BE2C (cell line): ENCODE measurements at places on chromosomes 5 and 9.

- DNase-seq, result no peak
Measured at GRCh38 chr5:159655757-159656409, 260.4 kb upstream of the ADRA1B start.

- no peak for DNase-seq
Measured at GRCh38 chr5:113450462-113450861, 15.7 kb upstream of the TSSK1B start.

DNA sequence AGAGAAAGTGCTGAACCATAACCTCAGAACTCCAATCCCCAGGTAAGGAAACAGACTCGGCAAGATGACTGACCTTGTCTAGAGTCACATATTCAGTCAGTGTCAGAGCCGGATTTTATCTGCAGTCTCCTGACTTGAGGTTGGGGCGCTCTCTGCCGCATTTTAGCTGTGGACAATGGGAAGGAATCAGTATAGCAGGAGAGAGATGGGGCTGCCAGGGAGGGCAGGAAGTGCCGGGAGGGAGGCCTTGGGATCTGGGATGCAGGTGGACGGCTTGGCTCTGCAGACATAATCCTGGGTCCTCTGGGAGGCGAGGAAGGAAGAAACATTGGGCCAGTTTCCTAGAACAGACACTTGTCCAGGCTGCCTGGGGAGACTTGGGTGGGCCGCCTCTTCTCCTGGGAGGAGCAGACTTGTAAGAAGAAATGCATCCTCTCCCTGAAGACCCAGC is 39.7 kb upstream of the COL15A1 start:
- DNase-seq, result no peak

DNA sequence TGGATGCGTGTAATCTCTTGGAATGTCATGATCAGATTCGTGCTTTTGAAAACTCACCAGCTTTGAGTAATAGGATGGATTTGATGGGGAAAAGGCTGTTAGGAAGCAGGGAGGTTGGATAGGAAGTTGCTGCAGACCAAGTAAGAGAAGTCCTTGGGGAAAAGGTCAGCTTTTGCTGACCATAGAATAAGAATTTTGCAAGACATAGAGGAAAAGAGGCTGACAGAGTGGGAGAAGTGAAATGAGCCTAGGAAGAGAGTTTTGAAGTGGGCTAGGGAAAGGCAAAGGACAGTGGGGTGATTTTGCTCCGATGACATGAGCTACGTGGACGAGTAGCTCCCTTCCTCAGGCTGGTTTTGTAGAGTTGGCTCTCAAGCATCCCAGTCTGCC is 31.5 kb downstream of the RHOBTB3 start:
- DNase-seq, result no peak

- DNase-seq, result peak; percentile 9
Measured at GRCh38 chr5:187617-188451, 3.5 kb upstream of the LRRC14B start.

- DNase-seq, result peak; percentile 39
Measured at GRCh38 chr5:96997265-96997859, 61.5 kb downstream of the LNPEP start.

DNA sequence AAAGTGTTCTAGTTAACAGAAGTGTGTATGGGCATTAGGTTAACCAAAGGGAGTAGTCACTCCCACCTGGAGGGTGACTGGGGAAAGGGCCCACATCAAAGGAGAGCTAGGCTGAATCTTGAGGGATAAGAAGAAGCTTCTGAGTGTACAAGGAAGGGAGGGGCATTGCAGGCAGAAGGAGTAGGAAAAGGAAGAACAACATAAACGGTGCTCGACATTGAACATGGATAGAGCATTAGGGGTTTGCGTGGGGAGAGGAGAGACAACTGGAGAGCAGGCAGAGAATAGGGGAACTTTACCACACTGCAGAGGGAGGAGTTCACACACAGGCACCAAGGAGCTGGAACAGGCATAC is 5.3 kb upstream of the GLRX start:
- DNase-seq, result no peak

- DNase-seq, result peak; percentile 39
Measured at GRCh38 chr5:112186401-112186990, 232.6 kb downstream of the EPB41L4A start.

- peak; percentile 45 for DNase-seq
Measured at GRCh38 chr9:126375386-126375785, 48.8 kb downstream of the MVB12B start.

- DNase-seq, result no peak
Measured at GRCh38 chr5:11851416-11851815, 52.8 kb downstream of the CTNND2 start.

- no peak for DNase-seq
Measured at GRCh38 chr5:84272771-84273516, 111.7 kb downstream of the EDIL3 start.

DNA sequence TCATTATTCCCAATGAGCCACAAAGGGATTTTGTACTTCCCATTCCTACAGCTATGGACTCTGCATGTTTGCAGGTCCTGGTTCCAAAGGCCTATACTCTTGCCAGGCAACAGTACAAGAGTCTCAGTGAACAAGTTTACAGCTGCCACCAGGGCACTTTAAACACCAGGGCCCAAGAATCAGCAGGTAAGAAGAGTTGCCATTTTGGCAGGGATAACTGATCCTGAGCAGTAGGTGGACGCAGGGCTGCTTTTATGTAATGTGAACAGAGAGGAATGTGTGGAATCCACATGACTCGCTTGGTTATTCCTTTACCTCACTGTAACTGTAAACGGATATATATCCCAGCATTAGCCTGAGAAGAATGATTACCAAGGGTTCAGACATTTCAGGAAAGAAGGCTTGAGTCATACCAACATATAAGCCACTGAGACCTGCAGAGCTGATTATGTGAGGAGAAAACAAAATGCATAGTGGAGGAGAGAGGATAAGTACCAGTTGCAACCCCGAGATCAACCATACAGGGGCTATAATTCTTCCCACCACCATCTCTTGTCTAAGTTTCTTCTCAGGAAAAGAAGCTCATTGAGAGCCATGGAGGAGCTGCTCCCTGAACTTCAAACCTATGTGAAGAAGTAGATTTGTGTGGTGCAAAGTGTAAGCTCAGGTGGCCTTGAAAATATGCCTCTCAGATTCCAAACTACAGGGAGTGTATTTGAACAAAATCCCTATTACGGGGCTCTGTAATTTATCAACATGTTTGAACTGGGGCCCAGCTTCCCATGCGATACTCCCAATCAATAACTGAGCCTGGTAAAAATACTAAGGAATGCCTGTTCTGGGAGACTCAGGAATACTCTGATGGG is 24.6 kb downstream of the RAPGEF6 start:
- DNase-seq, result no peak

GRCh38 chr5:157203417-157203816 is 22.8 kb downstream of the ITK start:
- DNase-seq, result no peak

- DNase-seq, result no peak
Measured at GRCh38 chr5:113102121-113102531, 125.5 kb downstream of the DCP2 start.

DNA sequence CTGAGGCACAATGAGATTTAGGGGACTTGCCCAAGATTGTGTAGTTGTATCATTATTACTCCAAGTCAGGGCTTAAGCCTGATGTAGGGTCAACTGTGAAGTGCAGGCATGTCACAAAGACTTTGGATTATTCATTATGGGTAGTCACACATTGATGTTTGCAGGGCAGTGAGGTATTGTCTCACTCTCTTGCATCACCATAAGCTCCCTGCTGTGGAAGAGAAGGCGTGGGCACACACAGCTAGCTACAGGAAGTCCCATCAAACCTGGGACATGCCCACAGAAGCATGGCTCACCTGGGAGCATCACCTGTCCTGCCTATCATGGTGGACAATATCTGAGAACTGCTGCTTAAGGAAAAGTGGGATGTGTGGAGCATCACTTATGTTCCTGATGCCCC is 42.1 kb downstream of the TMOD1 start:
- DNase-seq, result no peak

DNA sequence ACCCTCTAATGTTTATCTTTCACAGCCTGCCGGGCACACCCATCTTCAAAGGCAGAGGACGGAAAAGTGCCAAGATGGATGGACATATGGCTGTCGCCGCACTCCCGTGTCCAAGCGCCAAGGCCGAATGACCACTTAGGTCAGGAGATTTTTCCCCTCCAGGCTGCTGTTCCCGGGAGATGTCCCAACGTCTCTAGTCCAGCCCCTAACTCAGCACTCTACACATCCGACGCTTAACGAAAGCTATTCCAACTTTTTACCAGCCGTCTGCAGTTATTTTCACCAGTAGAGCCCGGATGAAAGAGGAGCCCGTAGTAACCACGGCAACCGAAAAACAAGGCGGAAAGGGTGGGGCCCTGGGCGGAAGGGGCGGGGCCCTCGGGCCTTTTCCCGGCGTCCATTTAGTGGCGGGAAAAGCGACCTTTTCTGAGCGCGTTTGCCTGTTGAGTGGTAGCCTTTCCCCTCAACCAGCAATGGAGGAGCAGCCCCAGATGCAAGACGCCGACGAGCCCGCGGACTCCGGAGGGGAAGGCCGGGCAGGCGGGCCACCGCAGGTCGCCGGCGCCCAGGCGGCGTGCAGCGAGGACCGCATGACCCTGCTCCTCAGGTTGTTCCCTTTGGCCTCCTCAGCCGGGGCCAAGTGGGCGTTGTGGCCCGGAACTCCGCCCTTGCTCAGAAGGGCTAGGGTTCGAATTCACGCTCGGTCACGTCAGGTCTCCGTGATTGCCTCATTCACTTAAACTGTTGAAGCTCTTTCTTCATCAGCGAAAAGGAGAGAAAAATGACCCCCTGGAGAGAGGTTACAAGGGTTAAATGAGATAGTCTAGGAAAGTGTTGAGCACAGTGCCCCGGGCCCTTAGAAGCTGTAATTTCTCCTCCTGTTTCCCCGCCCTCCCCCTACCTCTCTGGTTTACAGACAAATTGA is at the start of gene CENPH:
Gene CENPH (plus strand): TSS at position 422 of the 925 bp plus-strand sequence. CDS start 52 bp downstream, at position 474.
- DNase-seq, result peak; percentile 94

- DNase-seq, result no peak
Measured at GRCh38 chr9:88775559-88775958, 215.7 kb upstream of the S1PR3 start.

- DNase-seq, result no peak
Measured at GRCh38 chr9:92245005-92245797, 48.3 kb downstream of the IARS1 start.

DNA sequence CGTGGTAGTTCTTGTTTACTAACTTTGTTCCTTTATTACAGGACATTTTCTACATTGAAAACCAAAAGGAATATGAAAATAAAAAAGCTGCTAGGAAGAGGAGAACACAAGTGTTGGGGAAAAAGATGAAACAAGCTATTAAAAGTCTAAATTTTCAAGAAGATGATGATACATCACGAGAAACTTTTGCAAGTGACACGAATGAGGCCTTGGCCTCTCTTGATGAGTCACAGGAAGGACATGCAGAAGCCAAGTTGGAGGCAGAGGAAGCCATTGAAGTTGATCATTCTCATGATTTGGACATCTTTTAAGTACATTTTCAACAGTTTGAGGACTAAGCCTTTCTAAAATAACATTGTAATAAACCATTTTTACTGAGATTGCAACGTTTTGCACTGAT is 23.8 kb downstream of the PHAX start:
- no peak for DNase-seq

DNA sequence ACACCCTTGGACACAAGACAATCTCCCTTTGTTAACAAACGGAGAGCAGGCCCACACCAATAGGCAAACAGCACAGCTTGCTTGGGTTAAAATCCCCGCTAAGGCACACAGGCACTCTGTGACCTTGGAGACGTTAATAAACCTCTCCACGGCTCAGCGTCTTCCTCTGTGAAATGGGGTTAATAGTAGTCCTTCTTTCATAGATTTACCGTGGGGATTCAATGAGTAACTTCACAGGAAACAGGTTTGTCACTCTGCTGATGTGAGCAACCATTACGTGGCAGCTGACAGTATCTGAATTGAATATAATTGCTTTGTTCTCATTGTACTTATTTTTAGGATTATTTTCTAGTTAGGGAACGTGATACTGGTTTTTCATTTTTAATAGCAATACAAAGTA is 65.2 kb upstream of the ADRA1B start:
- DNase-seq, result no peak

DNA sequence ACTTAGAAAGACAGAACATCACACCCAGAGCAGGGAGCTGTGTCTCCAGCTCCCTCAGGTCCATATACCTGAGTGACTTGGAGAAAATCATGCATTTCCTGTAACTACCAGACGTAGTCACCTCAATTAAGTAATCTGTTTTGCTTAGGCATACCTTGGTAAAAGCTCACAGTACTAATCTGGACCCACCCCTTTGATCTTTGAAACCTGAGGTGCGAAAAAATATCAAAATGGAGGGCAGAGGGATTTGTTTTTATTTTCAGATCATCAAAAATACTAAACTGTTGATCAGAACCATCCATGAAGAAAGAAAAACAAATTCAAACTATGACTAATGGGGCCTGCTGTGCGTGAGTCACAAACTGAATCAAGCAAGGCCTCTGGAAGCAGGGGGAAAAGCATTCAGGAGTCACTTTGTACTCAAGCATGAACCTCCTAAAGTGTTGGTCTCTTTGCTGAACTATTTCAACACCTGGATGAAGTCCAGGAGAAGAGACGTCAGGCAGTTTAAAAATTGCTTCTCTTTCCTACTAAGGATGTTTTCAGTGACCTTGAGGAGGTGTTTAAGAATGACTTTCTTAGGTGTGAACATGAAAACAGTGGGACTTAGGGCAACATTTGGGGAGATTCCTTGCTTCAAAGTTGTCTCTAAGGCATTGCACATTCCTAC is 76.3 kb downstream of the MUSK start:
- DNase-seq, result no peak

- DNase-seq, result no peak
Measured at GRCh38 chr5:10320793-10321192, 13.1 kb upstream of the CMBL start.

DNA sequence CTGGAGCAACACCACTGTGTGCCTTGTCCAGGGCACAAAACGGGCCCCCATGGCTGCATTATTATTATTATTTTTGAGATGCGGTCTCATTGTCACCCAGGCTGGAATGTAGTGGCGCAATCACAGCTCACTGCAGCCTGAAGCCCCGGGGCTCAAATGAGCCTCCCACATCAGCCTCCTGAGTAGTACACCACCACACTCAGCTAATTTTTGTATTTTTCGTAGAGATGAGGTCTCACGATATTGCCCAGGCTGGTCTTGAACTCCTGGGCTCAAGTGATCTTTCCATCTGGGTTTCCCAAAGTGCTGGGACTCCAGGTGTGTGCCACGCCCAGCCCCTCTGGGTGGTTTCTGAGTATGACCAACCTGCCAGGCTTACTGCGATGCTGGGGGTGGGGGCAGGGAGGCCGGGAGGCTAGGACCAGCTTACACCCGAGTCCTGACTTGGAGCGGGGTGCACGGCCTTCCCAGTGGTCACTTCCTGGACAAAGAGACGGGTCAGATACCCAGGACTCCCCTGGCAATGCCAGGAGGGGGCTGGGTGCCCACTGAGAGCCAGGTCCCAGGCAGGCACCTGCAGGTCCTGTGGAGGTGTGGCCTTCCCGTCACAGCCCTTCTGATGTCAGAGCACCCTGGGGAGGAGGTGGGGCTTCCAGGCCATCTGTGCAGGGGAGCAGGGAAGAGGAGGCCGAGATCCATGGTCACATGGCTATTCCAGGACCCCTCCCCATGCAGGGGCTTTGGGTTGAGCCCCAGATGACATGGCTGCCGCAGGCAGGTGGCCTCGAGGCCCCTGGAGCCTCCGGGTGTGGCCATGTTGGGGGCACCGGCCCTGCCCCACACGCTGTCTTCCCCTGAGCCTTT is 8.3 kb upstream of the NRARP start:
- peak; percentile 10 for DNase-seq

- peak; percentile 38 for DNase-seq
Measured at GRCh38 chr5:107466233-107466769, 204.4 kb downstream of the EFNA5 start.

- DNase-seq, result no peak
Measured at GRCh38 chr9:34179213-34180136, 632 bp downstream of the UBAP1 start.
